ENCODE measurements at places on chromosomes 13 and 19. TPM values are rescaled to one million over a fixed set of nuclear protein-coding genes. Genes with fewer than 3 reads are reported as not detected.

Gene NEK5
- total RNA-seq, result 0.07 TPM

Gene CCDC194
- not detected for total RNA-seq

Gene GAPDHS
- not detected for total RNA-seq

Gene IRGC
- total RNA-seq, result not detected

DNA sequence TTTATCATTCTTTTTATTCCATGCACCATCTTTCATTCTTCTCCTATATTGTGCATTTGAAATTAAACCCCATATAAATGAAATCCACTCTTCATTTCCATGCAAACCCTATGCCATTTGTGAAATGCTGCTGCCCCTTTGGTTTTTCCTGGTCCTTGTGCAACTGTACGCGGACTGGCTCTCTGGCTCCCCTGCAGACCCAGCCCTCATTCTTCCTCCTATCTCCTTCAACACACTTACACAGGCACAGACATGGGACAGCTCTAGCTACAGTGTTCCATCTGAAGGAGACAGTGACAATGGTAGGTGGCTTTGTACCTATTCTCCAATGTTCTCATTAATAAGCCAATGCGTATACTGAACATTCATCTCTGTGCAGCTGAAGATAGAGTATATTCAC lies 81.6 kb downstream of the ESD start:
- DNase-seq, result no peak
